Esophagus squamous epithelium (tissue), 5 donors: ENCODE measurements at places on chromosomes 3 and 15.

DNA sequence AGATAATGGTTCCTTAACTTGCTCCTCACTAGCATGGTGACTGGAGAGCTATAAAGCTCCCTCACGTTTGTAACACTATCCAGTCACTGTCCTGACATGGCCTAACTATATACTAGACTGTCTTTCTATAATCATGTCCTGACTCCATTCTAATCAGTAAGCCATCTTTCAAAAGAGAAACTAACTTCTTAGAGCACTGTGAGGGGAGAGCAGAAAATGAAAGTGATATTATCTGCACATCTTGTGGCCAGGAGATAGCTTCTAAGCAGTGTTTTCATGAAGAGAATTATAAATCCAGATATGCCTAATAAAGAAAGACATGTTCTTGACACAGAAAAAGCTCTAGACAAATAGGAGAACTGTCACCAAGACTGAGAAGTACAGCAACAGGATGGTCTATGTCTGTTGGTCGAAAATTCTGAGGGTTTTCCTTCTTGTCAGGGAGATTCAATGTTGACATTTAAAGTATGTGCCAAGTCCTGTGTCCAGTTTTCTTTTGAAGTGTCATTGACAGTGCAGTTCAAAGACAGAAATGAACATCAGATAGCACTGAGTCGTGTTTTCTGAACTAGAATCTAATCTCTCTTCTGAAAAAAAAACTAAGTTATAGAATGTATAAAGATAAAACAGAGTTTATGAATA lies 230.6 kb upstream of the PEX5L start:
- DNase-seq = no peak

DNA sequence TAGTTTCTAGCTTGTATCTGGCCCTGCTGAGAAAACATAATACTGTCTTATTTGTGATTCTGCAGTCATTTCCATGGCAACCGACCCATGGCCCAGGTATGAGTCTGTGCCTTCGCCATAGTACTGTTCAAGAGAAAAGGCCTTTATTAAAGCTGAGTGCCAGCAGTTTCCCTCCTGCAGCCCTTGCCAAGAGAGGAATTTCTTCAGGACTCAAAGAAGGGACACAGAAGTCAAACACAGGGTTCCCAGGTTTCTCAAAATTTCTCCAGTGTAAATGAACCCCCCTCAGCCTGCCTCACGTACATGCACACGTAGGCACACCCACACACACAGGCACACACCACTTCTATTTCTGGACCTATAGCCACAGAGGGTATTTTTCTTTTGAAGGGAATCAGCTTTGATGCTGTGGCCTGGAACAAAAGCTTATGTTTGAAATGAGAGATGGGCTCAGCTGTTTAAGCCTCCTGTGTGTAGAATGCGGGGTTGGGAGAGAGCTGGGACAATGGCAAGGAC lies 269.2 kb downstream of the PDCD6IP start:
- no peak for DNase-seq

GRCh38 chr15:35547775-35548364 lies 1.9 kb upstream of the DPH6 start:
- no peak for DNase-seq

GRCh38 chr3:42010530-42010929 lies 48.6 kb upstream of the ULK4 start:
- no peak for DNase-seq

GRCh38 chr3:57464801-57465200 lies 79.3 kb downstream of the DNAH12 start:
- no peak for DNase-seq

- peak; percentile 94 for DNase-seq
These were observed 4.0 kb upstream of the RPL14 start for GRCh38 chr3:40452876-40453730.

DNA sequence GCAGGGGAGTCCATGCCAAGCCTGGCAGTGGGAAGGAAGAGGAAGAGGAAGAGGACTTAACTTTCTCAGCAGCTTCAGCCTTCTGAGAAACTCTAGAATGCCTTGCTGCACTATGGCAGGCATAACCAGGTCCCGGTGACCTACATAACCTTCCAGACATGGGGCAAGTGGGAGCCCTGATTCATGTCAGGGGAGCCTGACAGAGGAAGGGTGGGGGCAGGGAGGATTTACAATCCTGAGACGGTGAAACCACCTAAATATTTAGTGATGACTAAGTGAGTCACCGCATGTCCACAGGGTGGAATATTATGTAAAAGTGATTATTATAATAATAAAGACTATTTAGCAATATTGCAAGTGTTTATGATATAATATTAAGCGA lies 46.7 kb downstream of the AMOTL2 start:
- no peak for DNase-seq

DNA sequence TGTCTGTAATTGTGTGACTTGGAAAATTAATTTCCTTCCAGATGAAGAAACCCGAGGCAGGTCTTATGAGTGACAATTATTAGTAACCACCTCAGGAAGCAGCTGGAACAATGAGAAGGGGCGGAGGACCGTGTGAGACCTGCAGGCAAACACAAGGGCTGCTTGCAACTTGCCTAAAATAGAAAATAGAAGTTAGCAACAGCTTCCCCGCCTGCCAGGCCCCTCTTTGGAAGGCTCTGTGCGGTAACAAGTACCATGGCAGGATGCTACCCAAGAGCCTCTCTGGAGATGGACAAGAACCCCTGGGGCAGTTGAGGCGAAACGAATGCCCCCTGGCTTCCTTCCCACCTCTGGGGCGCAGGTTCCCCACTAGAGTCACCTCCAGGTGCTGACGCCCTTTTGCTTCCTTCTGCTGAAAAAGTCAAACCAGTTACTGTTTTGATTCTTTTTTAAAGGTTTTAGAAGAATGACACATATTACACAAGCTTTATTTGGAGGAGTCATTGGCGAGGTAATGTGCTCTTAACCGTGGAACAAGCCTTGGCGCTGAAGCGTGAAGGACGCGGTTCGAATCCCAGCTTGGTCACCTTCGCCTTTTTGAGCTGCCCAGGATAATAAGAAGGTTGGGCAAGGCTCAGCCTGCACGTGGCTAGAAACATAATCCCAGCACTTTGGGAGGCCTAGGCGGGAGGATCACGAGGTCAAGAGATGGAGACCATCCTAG lies 47.0 kb upstream of the SYNM start:
- DNase-seq = no peak

DNA sequence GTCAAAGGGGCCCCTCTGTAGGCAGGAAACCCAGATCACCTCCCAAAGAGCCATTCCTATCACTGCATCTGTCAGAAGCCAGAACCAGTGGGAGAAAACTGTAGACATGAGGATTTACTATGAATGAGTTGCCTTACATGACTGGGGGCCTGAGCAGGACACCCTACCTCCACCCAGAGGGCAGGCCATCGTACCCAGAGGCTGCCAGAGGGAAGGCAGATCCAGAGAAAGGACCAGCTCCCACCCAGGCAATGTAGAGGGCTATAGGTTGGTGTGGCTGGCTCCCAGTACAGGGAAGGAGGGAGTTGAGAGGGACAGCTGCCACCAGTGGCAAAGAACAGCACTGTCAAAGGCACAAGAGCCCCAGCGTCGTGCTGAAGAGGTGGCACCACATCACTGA lies 233.2 kb downstream of the OCA2 start:
- DNase-seq = no peak

DNA sequence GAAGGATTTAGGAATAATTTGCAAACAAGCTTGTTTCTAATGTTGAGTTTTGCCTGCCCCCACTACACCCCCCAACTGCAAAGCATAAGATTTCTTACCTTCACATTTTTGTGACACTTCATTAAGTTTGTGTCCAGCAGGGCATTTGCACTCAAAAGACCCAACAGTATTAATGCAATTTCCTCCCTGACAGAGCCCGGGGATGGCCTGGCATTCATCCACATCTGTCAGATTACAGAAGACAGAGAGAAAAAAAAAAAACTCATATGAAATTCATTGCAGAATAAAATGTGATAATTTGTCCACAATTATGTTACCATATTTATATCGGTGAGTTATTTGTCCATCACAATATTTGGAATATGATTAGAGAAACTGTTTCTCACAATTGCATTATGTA lies 111.5 kb downstream of the FBN1 start:
- no peak for DNase-seq
